ENCODE measurements at places on chromosomes 16 and 17. TPM values are rescaled to one million over a fixed set of nuclear protein-coding genes. Genes with fewer than 3 reads are reported as not detected.

DNA sequence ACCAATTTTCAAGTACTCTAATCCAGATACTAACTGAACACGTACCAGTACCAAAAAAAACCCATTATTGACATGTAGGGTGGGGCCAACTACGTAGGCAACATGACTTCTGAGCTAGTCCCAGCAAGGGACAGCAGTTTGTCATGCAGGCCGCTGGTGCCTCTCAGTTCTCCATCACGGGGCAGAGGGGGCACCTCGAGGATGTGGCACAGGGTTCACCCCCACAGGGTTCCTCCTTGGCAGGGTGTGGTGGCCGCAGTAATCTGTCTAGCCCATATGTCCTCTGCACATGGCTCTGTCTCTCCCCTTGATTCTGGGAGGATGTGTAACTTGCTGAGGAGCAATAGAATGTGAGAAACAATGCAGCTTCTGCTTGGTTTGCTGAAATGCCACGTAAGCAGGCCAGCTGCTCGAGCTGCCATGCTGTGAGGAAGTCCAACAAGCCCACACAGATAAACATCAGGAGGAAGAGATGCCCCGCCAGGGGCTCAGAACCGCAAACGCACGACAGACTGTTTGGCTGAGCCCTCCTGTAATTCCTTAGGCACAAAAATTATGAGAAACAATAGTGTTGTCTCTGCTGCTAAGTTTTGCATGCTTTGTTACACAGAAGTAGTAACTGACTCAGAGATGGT lies 62.4 kb downstream of the NT5M start:
- DNase-seq, result no peak

DNA sequence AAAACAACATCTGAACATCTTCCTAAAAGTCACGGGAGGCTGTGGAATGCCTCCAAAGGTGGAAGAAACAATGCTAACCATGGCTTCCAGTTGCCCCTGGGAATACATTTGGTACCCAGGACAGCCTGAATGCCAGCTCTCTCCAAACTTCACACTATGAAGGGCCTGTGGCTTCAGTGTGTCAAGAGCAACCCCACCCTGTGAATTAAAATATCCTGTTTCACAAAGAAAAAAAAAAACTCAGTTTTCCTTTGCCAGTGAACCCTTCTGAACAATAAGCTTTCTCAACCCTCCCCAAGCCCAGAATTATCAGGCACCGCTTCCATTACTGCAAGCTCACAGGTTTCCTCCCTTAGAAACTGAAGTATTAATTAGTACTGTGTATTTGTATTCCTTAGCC lies 69.8 kb downstream of the SLC39A11 start:
- no peak for DNase-seq

- DNase-seq, result no peak
These were observed 39.7 kb downstream of the ARHGAP17 start for GRCh38 chr16:24975428-24975889.

GRCh38 chr16:35305476-35305875 lies 1846.1 kb downstream of the TP53TG3F start:
- no peak for DNase-seq

Gene PPP1R27
- total RNA-seq, result not detected

Gene TEKT5
- not detected for total RNA-seq

Gene RAPGEFL1
- 6.0 TPM for total RNA-seq

Gene MYH13
- not detected for total RNA-seq
